ENCODE measurements at places on chromosomes 7 and 10.

GRCh38 chr7:8833355-8833754 is 399.9 kb downstream of the NXPH1 start:
- DNase-seq: no peak

GRCh38 chr10:82889728-82890127 is 1014.7 kb downstream of the NRG3 start:
- DNase-seq: no peak

DNA sequence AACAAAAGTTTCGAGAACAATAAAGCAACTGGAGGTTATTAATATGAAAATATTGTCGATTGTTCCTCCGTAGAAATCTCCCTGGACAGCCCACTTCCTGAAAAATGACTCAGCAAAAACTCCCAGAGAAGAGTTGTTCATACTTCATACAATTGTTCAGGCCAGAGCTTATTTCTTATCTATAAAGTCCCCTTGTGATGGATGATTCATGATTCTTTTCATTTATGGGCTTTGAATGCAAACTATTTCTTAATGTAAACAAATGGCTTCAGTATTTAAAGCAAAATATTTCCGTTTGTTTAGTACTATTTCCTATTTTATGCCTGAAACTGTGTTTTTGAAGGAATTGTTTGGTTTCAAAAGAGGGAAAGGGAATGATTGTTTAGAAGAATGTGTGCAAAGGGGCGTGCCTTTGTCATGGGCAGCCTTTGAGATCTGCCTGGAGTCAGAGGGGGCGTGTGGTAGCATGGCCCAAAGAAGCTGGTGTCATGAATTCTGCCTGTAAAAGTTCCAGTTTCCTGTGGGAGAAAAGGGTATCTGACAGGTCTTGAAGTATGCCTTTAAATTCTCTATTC is 26.2 kb upstream of the EXOC6 start:
- DNase-seq: peak; percentile 38

DNA sequence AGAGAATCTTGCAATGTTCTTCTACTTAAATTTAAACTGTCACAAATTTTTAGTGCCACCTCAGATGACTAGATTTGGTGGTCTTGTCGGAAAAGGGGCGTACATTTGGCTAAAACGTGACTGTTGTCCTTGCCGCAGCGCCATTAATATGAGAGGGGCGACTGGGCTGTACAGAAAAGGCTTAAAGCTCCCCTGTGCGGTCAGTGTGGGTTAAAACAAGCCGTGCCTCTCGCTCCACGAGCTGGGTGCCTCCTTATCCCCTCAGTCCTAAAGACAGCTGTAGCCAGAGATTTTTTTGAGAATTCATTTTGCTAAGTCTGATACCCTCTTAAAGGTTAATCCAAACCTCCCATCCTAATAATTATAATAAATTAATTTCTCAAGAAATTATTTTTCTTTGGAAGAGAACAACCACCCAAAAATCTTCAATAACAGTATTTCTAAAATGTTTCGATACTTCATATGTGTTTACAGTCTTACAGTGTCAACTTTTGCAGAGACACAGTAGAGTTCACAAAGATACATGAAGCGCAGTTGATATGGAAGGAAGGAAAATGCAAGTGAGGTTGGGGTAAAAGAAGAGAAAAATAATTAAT is 68.6 kb downstream of the C7orf25 start:
- DNase-seq: no peak

DNA sequence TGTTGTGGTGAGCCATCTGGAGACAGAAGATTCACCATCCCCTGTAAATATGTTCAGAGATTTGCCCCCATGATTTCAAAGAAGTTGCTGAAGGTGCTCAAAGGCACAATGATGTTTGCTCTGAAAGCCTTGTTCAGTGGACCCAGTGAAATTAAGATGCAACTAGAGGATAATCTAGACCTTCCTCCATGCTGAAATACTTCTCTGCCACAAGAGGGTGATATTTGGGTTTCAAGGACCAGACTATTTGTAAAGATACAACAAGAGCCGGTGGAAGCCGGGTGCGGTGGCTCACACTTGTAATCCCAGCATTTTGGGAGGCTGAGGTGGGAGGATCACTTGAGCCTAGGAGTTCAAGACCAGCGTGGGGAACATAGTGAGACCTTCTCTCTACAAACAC is 13.5 kb upstream of the MSRB2 start:
- no peak for DNase-seq

DNA sequence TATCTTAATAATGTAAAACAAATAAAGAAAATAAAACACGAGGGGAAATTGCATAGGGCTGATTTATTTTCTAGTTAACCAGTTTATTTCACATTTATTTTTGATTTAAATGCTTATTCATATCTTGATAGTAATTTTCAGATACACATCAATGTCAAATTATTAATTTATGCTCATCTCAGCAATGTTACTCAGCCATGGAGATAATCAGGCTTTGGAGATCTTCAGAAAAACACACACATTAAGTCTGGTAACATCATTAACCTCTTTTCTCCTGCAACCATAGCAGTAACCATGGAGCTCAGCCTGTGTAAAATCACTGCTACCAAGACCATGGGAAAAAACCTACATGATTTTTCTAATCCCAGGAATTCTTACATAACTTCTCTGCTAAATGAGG is 31.9 kb upstream of the TBX20 start:
- DNase-seq: no peak
